Activated effector memory CD4-positive, alpha-beta T cell treated with anti-CD3 and anti-CD28 coated beads, Interleukin-2, amount 50 U/mL, for 16 hours (primary cell): ENCODE measurements at places on chromosomes 5 and 9.
A peak's percentile ranks its signal among the peaks of the same experiment; 100 is the strongest.

DNA sequence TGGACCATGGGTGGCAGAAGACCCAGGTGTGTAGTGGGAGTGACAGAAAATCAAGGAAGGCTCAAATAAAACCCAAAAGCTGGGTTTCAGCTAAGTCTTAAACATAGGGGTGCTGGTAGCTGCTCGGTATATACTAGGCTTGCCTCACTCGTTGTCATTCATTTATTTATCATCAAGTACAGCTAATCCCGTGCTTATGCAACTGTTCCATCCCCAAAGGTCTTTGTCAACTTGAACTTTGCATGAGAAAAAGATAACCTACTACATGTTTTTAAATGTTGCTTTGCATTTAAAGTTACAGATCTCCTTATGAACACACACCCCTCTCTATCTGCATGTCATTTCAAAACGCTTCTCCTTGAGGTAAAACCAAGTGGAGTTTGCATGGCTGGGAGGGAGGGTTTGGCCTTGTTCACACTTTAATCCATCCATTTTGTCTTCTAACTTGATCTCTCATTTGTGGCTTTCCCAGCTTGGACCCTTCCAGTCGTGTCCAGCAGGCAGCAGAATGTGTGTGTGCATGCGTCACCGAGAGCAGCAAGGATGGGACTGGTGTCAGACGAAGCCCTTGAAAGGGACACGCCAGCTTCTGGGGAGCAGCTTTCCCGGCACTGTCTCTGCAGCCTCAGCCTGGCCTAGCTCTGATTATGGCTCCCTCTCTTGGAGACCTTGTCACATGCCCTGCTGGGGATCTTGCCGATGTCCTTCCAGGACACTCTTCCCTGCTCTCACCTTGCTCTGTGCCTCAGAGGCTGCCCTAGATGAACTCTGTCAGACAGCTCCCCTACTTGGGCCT, 133.5 kb downstream of the GADD45G start:
- no peak for DNase-seq

DNA sequence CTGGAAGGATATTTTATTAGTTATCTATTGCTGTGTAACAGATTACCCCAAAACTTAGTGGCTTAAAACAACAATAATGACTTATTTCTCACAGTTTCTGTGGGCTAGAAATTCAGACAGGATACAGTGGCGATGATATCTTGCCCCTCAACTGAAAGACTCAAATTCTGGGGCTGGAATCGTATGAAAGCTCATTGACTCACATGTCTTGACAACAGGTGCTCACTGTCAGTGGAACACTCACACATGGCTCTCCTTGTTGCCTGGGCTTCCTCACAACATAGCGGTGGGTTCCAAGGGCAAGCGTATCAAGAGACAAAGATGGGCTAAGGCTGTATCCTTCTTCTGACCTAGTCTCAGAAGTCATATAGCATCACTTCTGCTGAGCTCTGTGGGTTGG, 3.7 kb upstream of the GNPDA1 start:
- DNase-seq: peak; percentile 77

- no peak for DNase-seq
Observed at GRCh38 chr5:81424728-81425127, 30.8 kb upstream of the ACOT12 start.

- DNase-seq: no peak
Observed at GRCh38 chr5:56605231-56605630, 210.1 kb upstream of the MAP3K1 start.

DNA sequence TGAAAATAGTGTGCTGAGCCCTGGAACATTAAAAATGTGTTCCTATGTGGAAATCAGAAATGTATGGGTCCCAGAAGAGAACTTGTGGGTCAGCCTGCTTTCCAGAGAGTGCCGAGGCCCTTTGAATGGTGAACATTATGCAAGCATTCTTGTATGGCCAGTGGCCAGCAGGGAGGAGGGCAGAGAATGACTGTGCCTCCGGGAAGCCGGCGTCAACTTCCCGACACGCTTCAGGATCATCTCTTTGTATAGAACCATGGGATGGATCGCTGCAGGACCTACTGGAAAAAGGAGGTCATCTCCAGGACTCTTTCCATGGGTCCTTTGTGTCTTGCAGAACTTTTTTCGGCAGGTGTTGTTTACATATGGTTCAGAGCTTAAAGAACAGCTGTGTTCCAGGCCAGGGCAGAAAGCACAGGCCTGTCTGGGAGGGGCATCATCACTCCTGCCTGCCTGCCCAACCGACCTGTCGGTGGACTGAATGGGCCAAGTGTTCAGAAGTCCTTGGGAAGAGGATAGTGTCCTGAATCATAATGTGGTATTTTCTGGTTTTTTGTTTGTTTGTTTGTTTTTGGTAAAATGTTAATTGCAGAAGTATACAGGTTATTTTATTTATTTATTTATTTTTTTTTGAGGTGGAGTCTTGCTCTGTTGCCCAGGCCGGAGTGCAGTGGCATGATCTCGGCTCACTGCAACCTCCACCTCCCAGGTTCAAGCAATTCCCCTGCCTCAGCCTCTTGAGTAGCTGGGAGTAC, 9.0 kb downstream of the PRRC2B start:
- no peak for DNase-seq
